Neural progenitor cell (in vitro differentiated cells): ENCODE measurements at places on chromosomes 3 and 15. TPM values are rescaled to one million over a fixed set of nuclear protein-coding genes. Genes with fewer than 3 reads are reported as not detected.

DNA sequence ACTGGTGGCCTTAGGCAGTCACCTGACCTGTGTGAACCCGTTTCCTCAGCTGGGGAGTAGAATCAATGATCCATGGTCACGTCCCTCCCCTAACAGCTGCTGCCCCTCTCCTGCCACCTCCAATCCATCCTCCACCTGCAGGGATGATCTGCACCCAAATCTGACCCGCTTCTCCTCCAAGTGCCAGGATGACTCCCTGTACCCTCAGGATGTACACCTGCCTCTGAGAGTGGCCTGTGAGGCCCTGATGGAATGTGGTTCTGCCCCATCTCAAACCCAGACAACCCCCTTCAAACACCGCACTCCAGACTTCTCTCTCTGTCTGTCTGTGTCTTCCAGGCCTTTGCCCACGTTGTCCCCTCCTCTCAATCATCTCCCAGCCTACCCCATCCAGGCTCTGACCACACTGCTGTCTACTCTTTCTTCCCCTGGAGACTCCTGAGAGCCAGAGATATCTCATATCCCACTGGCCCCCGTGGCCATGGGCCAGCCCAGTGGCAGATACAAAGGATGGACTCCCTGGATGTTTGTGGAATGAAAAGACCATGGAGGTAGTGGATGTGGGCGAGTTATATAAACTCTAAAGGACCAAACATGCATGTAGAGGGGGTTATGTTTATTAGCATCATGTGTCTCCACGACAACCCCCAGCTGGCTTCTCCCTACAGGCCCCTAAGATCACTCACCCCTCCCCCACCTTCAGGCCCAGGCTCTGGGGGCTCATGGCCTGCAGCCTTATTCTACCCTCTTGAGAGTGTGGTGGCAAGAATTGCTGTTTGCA lies 84.9 kb downstream of the SMAD6 start:
- DNase-seq = no peak

- no peak for DNase-seq
These were observed 8.7 kb upstream of the CAMK1 start for GRCh38 chr3:9778143-9779074.

DNA sequence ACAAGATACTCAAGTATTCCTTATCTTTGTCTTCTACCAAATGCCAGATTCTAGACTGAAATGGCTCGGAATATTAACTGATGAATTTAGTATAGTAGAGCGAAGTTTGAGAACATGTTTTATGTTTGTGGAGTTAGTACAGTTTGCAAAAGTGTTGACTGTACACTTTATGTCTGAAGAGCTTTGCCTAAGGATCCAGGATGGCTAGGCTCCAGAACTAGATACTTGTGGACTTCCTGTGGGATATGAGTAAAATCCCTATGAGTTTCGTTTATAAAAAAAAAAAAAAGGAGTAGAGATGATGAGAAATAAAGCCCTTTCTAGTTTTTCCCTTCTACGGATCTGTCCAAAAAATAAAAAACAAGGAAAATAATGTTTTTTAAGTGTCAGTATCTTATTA lies 96.7 kb downstream of the TP63 start:
- no peak for DNase-seq

DNA sequence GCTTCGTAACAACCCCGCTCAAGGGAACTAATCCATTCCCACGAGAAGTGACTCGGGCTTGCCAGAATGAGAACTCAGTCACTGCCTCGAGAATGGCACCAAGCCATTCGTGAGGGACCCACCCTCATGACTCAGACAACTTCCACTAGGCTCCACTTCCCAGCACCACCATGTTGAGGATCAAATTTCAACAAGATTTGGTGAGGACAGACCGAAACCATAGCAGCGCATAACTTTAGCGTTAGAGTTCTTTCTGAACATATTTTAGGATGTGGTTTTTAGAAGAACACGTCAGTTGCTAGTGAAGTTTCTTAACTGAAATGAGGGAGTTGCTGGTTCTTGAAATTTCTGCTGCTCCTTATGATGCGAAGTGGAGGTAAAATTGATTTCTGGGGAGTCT lies 13.5 kb downstream of the PTPRG start:
- no peak for DNase-seq

GRCh38 chr3:149575961-149576564 lies 81.8 kb downstream of the WWTR1 start:
- DNase-seq = peak; percentile 50

GRCh38 chr3:121661376-121661775 lies 673 bp upstream of the HCLS1 start:
- DNase-seq = no peak

GRCh38 chr3:168511428-168512014 lies 415.8 kb upstream of the GOLIM4 start:
- DNase-seq = no peak

DNA sequence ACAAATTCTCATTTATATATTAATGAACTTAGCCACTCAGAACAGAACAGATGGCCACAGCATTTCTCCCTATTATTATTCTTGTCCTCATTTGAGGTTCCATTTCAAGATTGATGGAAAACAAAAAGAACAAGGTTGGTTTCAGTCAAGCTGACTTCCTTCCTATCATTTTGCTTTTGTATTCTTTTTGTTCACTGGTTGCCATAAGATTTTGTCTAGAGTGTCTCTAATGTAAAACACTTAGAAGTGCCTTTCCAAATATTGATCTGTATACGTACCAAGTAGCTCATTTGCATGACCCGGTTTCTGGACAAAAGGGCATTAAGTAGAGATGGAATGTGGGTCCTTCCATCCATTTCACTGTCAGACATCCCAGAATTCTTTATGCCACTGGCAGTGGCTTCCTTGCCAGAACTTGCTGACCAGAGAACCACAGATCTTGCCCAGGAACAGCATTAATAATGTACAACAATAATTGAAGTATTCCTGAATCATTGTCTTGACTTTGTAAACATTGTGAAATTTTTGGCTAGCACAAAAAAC lies 63.8 kb downstream of the PEX5L start:
- no peak for DNase-seq

GRCh38 chr15:96184297-96184696 lies 146.2 kb upstream of the NR2F2 start:
- DNase-seq = no peak

- DNase-seq = peak; percentile 77
These were observed 505 bp upstream of the WNT5A start for GRCh38 chr3:55487381-55488241.

- no peak for DNase-seq
These were observed 161.9 kb downstream of the STAC start for GRCh38 chr3:36542186-36542585.

- no peak for DNase-seq
These were observed 48.6 kb upstream of the FLNB start for GRCh38 chr3:57959423-57960173.

DNA sequence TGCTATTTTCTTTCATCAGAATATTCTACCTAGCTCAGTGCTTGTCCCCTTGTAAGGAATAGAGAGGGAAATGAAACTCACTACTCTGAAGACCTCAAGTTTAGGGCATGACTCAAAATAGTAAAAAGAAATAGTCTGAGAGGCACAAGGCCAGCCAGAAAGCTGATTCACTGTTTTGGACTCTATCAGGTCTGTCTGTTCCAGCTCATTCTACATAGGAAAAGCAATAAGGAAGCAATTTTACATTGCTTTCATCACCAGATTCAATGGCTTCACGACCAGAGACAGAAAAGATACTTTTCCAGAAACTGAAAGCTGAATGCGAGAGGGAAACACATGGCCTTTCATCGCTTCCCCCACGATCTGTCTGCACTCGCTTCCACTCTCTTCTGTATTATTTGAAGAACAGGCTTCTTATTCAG lies 276.0 kb downstream of the GBE1 start:
- no peak for DNase-seq

GRCh38 chr3:12363397-12364195 lies 74.7 kb downstream of the PPARG start:
- no peak for DNase-seq

DNA sequence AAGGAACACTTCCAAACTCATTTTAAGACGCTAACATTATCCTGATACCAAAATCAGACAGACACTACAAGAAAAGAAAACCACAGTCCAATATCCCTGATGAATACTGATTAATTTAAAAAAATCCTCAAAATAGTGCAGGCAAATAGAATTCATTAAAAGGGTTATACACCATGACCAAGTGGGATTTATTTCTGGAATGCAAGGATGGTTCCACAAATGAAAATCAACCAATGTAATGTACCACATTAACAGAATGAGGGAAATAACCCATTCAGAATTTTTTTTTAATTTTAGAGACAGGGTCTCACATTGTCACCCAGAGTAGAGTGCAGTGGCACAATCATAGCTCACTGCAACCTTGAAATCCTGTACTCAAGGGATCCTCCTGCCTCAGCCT lies 17.3 kb upstream of the AP4E1 start:
- DNase-seq = no peak

DNA sequence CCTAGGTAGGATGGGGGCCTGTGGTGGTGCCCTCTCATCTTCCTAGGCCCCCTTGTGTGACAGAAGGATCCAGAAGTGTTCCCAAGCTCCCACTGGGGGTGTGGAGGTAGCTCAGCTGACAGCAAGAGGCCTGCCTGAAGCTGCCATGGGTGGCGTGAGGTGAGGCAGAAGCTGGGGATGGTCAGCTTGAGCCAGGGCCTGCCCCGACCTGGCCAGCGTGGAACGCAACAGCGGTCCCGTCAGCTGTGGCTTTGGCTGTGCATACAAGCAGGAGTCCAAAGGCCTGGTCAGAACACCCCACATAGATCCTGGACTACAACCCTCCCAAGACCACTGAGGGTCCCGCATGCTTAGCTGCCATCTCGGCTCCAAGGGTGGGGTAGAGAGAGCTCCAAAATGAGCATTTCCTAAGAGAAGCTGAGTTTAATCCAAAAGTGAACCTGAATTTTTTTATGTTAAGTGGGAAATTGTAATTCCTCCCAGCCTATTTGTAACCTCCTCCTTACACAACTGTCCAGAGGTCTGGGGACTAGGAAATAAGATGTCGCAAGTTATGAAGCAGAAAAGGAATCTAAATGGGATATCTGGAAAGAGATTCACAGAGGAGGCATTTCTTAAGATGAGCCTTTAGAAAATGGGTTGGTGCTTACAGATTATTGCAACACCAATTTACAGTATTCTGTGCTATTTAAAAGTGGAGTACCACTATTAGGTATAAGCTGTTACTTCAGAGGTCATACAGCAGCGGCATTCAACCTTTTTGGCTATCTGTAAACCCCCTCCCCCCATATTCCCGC lies 9.9 kb upstream of the PLA2G4D start:
- no peak for DNase-seq

DNA sequence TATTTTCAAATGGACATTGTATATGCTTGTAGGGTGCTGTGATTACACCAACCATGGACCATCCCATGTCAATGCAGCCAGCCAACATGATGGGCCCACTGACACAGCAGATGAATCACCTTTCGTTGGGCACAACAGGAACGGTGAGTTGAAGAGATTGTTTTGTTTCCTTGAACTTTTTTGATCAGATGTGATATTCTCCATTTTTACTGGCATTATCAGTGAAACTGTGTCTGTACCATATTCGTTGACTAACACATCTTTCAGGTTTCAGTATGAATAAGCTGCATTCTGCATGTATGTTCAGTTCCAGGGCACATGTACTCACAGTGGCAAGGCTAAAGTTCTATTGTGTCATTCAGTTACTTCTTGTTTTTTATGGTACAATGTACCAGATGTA lies 655.2 kb downstream of the RBMS3 start:
- DNase-seq = no peak

DNA sequence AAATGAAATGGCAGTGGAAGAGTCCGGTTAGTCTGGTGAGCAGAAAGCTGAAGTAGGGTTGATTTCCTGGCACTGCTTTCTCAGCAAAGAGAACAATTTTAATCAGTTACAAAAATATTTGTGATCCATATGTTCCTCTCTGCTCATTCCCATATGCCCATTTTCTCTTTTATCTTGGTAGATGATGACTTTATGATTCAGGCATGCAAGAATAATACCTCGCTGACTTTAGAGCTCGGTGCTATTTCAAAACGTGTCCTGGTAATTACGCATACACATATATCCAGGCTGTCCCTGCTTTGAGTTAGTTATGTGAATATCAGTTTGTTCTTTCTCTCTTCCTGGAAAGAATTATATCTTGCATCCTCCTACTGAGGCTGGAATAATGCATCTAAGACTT lies 38.5 kb downstream of the ARPP21 start:
- no peak for DNase-seq

GRCh38 chr3:141575879-141576743 lies 89.3 kb downstream of the RASA2 start:
- DNase-seq = no peak

GRCh38 chr3:122991236-122991985 lies 36.2 kb downstream of the SEMA5B start:
- DNase-seq = no peak

DNA sequence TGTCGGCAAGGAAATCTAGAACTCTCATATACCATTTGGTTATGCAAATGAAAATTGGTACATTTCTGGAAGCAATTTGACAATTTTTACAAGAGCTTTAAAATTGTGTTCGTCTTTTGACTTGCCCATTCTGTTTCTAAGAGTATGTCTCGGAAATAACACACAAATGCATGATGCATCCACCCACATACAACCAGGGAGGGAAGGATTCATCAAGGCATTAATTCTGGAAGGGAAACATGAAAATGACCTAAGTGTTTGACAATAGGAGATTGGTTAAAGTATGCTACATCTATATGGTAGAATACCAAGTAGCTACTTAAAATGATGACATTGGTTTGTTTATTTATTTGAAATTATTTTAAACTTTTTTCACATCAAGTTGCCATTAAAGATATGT lies 58.6 kb downstream of the PIAS1 start:
- DNase-seq = no peak

DNA sequence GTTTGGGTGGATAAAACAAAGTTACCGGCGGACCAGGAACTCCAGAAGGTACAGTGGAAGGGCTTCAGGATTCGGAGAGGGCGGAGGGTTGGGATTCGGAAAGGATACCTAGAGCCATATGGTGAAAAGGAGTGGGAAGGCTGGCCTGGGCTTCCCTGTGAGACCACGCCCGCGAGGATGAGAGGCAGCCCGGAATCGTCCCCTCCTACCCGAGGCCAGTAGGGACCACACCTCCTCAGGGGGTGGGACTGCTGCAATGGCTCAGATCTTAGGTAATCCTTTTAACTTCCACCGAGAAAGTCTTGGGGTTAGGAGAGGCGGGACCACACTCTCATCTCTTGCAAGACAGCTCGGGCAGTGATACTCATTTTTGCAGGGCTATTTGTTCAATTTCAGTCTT lies 511.3 kb downstream of the OCA2 start:
- peak; percentile 88 for DNase-seq

Gene EPHA6
- 0.11 and 0.28 TPM in 2 replicates for total RNA-seq

Gene MASP1
- total RNA-seq = 0.96 and 3.3 TPM in 2 replicates

Gene GPR160
- total RNA-seq = 4.3 and 6.0 TPM in 2 replicates

Gene COL8A1
- total RNA-seq = not detected in 2 replicates

Gene GOLGB1
- total RNA-seq = 35.2 and 52.5 TPM in 2 replicates

Gene ZNF660
- total RNA-seq = 14.7 and 26.7 TPM in 2 replicates

Gene CD96
- not detected in 2 replicates for total RNA-seq

Gene CEP19
- 7.0 and 7.7 TPM in 2 replicates for total RNA-seq

Gene HHLA2
- total RNA-seq = not detected in 2 replicates

Gene GOLGA6L4
- total RNA-seq = 0.19 and 0.28 TPM in 2 replicates

Gene TASOR
- 76.6 and 141 TPM in 2 replicates for total RNA-seq

Gene CCRL2
- total RNA-seq = not detected in 2 replicates

Gene PRTG
- 508 and 574 TPM in 2 replicates for total RNA-seq

Gene BFSP2
- total RNA-seq = not detected in 2 replicates
